ENCODE measurements at places on chromosomes 2 and 18. TPM values are rescaled to one million over a fixed set of nuclear protein-coding genes. Genes with fewer than 3 reads are reported as not detected.

GRCh38 chr18:31093294-31093693, 8.9 kb downstream of the DSC2 start:
- no peak overlapping the region for H3K27ac ChIP-seq
- DNase-seq = no peak

GRCh38 chr2:19178175-19178574, 180.2 kb downstream of the OSR1 start:
- peaks cover 17% of the 10 kb centered on the region for H3K4me1 ChIP-seq
- H3K27ac ChIP-seq = no peak overlapping the region
- peak; percentile 44 for DNase-seq
- no peaks in the 10 kb centered on the region for H3K27me3 ChIP-seq
- no peaks in the 10 kb centered on the region for H3K36me3 ChIP-seq
- no peak overlapping the region for H3K4me3 ChIP-seq

- no peaks in the 10 kb centered on the region for H3K4me1 ChIP-seq
- no peaks in the 10 kb centered on the region for H3K27me3 ChIP-seq
- no peaks in the 10 kb centered on the region for H3K36me3 ChIP-seq
- no peak for DNase-seq
Measured at GRCh38 chr2:21543630-21544029, 419.9 kb downstream of the TDRD15 start.

DNA sequence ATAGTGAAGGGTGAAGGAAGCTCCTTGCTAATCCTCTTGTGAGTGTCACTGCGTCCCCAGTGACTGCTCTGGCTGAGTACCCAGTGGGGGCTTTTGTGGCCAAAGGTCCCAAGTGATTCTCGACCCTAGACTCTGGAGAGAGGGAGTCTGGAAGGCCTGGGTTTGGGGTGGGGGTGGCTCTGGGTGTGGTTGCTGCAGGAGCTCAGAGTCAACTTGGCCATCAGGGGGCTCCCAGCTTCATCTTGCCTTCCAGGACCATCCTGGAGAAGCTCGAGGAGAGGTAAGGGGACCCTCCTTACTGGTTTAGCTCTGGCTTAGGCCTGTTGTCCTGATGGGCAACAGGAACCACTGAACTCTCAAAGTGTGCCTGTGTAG, 592 bp downstream of the PSD4 start:
- no peak overlapping the region for H3K4me3 ChIP-seq
- no peaks in the 10 kb centered on the region for H3K4me1 ChIP-seq
- H3K27me3 ChIP-seq = no peaks in the 10 kb centered on the region

DNA sequence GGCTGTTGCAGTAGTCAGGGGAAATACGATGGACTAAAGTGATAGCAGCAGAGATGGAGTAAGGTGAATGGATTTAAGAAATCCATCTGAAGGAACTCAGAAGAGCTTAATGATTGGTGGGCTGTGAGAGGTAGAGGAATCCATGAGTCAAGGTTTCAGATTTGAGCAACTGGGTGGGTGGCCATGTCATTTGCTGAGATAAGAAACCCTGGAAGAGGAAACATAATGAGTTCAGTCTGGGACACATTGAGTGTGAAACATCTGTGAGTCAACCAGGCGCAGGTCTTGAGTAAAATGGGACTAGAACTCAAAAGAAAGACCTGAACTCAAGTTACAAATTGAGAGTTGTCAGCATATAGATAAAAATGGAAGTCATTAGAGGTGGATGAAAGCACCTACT, 19.7 kb upstream of the ASNSD1 start:
- no peaks in the 10 kb centered on the region for H3K36me3 ChIP-seq
- no peak overlapping the region for H3K4me3 ChIP-seq
- H3K27me3 ChIP-seq = no peaks in the 10 kb centered on the region
- H3K27ac ChIP-seq = no peak overlapping the region

DNA sequence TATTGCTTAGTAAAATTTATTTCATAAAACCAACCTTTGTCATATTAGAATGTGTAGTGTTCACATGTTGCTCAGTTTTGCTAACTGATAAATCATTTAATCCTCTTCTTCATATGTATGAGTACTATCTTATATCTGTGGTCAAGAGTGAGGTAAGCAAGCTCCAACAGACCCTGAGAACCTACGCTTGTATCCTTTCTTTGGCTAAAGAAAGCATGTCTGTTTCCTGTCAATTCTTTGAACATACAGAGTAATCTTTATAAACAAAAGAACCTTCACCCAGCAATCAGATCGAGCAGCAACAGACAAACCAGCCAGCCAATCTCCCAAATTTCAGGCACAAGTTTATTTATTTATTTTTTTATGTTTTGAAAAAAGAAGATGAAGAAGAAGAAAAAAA, 6.4 kb downstream of the ADCYAP1 start:
- no peak overlapping the region for H3K27ac ChIP-seq
- H3K27me3 ChIP-seq = peaks cover 76% of the 10 kb centered on the region
- H3K4me1 ChIP-seq = 0 out of 2 replicates have a peak, but pooled peaks cover 4% of the 10 kb centered on the region
- H3K4me3 ChIP-seq = no peak overlapping the region
- DNase-seq = no peak

DNA sequence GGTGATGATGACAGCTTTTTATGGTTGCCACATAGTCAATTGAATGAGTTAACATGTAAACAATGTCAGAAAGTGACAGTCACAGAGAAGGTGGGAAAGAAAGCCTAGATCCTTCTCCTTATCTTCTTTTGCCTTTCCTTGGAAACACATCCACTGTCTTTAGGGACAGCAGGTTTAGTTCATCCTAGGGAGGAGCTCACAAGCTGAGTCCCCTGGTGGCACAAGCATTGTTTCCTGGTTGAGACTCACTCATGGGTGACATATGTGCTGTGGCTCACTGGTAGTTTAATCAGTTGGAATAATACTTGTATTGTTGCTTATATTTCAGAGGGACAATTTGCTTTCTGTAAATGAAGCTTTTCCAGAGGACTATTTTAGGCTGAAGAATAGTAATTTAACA, 598.5 kb downstream of the CNTNAP5 start:
- H3K4me3 ChIP-seq = no peak overlapping the region
- H3K36me3 ChIP-seq = no peaks in the 10 kb centered on the region
- no peak for DNase-seq
- no peaks in the 10 kb centered on the region for H3K27me3 ChIP-seq
- no peak overlapping the region for H3K27ac ChIP-seq
- H3K4me1 ChIP-seq = no peaks in the 10 kb centered on the region

GRCh38 chr18:10928772-10929373, 220.5 kb downstream of the PIEZO2 start:
- no peak overlapping the region for H3K27ac ChIP-seq
- H3K4me1 ChIP-seq = no peaks in the 10 kb centered on the region
- H3K27me3 ChIP-seq = peaks cover 61% of the 10 kb centered on the region
- DNase-seq = no peak

DNA sequence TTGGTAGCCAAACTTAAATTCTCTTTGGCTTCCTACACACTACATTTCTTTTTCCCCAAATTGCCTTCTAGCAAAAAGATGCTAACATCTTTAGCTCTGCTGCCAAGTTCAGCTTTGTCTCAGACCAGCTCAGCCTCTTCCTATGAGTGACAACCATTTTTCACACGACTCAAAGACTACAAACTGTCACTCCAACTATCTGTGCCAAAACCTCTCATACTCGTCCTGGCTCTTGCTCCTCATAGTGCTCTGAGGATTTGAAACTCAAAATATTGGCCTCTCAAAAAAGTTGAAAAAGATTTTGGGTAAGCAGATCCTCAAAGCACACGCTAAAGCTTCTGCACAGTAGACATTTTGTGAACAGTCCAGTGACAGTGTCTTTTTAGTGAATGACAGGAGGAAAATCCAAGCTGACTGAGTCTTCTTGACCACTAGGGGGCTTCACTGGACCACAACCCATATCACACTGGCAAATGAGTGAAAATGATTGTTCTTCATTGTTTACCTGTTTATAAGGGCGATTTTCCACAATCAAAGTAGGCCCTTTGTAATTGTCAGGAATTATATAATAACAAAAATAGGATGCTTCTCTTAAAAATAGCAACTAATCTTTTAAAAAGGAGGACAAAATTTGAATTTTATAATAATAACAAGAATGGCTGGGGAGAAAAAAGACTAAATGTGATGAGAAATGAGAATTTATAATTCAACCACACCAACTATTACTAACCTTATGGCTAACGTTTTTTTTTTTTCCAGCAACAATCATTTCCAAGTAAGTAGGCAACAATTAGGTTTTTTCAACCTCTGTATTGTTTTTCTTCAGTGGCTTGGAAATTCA, 85.5 kb upstream of the PGAP1 start:
- no peaks in the 10 kb centered on the region for H3K36me3 ChIP-seq
- H3K27ac ChIP-seq = no peak overlapping the region
- H3K4me1 ChIP-seq = peaks cover 16% of the 10 kb centered on the region
- no peak overlapping the region for H3K4me3 ChIP-seq
- H3K27me3 ChIP-seq = no peaks in the 10 kb centered on the region
- DNase-seq = peak; percentile 70

DNA sequence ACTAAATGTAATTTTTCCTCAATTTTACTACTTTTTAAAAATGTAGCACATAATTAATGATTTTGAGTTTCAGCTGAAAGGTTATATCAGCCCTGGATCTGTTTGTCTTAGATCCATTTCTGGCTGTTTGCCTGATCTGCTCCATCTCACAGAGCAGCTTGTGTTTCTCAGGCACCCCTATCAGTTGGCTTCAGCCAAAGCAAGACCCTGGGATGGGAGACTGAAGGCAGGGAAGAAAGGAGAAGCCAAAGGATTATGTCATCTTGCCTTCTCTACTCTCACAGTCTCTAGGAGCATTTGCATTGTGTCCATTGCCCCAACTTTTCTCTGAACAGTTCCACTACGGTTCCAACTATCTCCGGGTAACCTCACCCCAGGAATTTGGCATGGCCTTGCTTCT, 110.5 kb downstream of the CCDC148 start:
- H3K36me3 ChIP-seq = no peaks in the 10 kb centered on the region
- peaks cover 13% of the 10 kb centered on the region for H3K27me3 ChIP-seq
- no peak for DNase-seq

DNA sequence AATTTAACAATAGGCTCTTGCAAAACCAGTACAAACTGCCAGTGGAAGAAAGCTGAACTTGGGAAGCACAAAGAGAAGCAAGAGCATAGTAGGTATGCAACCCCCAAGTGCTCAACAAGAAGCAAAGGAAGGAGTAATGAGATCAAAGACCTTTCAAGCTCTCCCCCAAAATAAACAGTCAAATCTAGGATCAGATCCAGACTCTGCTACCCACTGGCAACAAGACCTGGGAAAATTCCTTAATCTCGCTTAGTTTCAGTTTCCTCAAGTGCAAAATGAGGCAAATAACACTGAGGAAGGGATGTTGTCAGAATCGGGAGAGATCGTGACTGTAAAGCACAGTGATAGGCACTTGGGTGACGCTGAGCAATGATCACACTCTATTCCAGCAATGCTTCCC, 329.2 kb downstream of the TNS1 start:
- H3K36me3 ChIP-seq = no peaks in the 10 kb centered on the region
- DNase-seq = no peak
- H3K4me1 ChIP-seq = no peaks in the 10 kb centered on the region

GRCh38 chr2:23571527-23572282, 186.7 kb downstream of the KLHL29 start:
- H3K36me3 ChIP-seq = no peaks in the 10 kb centered on the region
- no peaks in the 10 kb centered on the region for H3K4me1 ChIP-seq
- H3K27ac ChIP-seq = no peak overlapping the region
- no peak overlapping the region for H3K4me3 ChIP-seq
- no peaks in the 10 kb centered on the region for H3K27me3 ChIP-seq
- DNase-seq = no peak

- H3K27me3 ChIP-seq = no peaks in the 10 kb centered on the region
- no peak overlapping the region for H3K27ac ChIP-seq
- peaks cover 26% of the 10 kb centered on the region for H3K4me1 ChIP-seq
Measured at GRCh38 chr2:9276074-9276473, 69.5 kb downstream of the ASAP2 start.

- H3K4me1 ChIP-seq = no peaks in the 10 kb centered on the region
- DNase-seq = no peak
- H3K27me3 ChIP-seq = no peaks in the 10 kb centered on the region
- H3K4me3 ChIP-seq = no peak overlapping the region
- no peak overlapping the region for H3K27ac ChIP-seq
- no peaks in the 10 kb centered on the region for H3K36me3 ChIP-seq
Measured at GRCh38 chr2:46562451-46562840, 83.1 kb downstream of the TMEM247 start.

GRCh38 chr2:232349546-232349945, 29.0 kb upstream of the ALPP start:
- 0 out of 2 replicates have a peak overlapping the region, but pooled peaks have one; percentile 39 for H3K27ac ChIP-seq
- peaks cover 4% of the 10 kb centered on the region for H3K4me1 ChIP-seq
- H3K4me3 ChIP-seq = no peak overlapping the region
- no peaks in the 10 kb centered on the region for H3K36me3 ChIP-seq

- no peaks in the 10 kb centered on the region for H3K36me3 ChIP-seq
- no peaks in the 10 kb centered on the region for H3K27me3 ChIP-seq
- no peak for DNase-seq
- no peak overlapping the region for H3K4me3 ChIP-seq
- H3K4me1 ChIP-seq = no peaks in the 10 kb centered on the region
- H3K27ac ChIP-seq = no peak overlapping the region
Measured at GRCh38 chr2:21449881-21450280, 326.1 kb downstream of the TDRD15 start.

GRCh38 chr2:205998583-205998982, 87.4 kb downstream of the INO80D start:
- DNase-seq = no peak
- no peaks in the 10 kb centered on the region for H3K27me3 ChIP-seq
- H3K27ac ChIP-seq = no peak overlapping the region
- H3K4me1 ChIP-seq = no peaks in the 10 kb centered on the region

DNA sequence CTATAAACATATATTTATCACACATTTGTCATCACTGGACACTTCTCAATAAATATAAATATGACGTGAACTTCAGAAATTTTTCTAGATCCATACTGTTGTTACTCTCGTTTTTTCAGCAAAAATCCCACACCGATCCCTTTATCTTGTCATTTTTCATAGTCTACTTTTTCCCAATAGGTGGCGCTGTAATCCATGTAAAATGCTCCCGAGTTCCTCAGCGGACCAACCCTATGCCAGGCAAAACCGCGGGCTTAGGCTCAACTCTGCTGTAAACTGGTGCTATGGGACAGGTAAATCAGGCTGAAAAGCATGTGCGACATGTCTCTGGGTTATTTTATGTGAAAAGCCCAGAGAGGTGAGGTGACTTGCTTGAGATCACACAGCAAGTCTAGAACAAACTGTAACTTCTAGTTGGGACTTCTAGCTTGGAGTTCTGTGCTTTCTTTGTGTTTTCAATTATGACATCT, 104.0 kb downstream of the COBLL1 start:
- no peak overlapping the region for H3K4me3 ChIP-seq
- no peaks in the 10 kb centered on the region for H3K36me3 ChIP-seq

DNA sequence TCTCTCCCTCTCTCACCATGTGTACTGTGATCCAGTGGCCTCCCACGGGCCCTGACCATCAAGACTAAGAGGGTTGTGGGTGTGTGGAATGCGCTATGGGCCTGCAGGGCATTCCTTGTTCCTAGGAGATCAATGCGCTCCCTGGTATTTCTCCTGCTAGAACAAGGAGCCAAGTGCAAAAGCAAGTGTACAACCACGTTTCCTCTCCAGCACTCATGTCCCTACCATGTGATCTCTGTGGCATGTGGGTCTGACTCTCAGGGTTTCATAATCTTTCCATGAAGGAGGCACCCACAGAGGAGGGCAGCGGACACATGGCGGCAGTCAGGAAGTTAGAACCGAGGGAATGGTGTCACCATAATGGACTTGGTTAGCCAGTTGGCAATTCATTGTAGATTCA, 91.4 kb downstream of the MAPK4 start:
- no peaks in the 10 kb centered on the region for H3K27me3 ChIP-seq
- H3K4me3 ChIP-seq = no peak overlapping the region
- DNase-seq = no peak

The PDE1A gene
- total RNA-seq = not detected

The CYP1B1 gene
- 37.2 TPM for total RNA-seq

The NEUROD1 gene
- not detected for total RNA-seq

The SLC5A7 gene
- 0.06 TPM for total RNA-seq

The VIL1 gene
- 0.26 TPM for total RNA-seq

The FOXI3 gene
- total RNA-seq = not detected

The MALL gene
- 136 TPM for total RNA-seq

The IL37 gene
- 2.6 TPM for total RNA-seq

The NPPC gene
- total RNA-seq = not detected

Measured in PC-3 (cell line).